ENCODE measurements at places on chromosomes 1 and 21.

DNA sequence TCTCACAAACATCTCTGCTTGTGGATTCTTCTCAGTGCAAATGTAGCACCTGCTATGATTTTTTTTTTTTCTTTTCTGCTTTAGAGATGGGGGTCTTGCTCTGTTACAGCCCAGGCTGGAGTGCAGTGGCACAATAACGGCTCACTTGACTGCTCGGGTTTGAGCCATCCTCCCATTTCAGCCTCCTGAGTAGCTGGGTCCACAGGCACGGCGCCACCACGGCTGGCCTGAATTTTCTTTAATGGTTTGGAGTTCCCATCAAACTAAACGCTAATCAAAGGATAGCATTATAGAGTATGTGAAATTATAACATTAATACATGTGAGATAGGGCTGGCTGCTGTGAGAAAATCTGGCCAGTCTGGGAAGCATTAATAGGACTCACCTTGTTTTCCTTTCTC lies 7.2 kb upstream of the PTGER3 start:
- no peak for DNase-seq

DNA sequence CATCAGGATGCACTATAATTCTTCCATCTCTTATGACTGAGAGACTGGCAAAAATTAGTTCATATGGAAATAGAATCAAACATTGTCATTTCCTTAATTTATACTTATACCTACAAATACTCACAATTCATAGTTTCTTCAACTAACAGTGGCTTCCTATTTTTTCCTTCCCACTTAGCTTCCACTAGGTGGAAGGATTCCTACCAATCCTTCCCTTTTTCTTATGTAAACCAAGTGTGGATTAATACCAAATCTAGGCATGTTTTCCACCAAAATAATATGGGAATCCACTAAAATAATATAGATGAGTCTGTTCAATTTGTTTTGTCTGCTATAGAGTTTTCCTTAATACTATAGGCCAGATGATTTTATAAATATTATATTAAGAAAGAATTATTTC lies 1537.1 kb downstream of the PLA2G4A start:
- no peak for DNase-seq

DNA sequence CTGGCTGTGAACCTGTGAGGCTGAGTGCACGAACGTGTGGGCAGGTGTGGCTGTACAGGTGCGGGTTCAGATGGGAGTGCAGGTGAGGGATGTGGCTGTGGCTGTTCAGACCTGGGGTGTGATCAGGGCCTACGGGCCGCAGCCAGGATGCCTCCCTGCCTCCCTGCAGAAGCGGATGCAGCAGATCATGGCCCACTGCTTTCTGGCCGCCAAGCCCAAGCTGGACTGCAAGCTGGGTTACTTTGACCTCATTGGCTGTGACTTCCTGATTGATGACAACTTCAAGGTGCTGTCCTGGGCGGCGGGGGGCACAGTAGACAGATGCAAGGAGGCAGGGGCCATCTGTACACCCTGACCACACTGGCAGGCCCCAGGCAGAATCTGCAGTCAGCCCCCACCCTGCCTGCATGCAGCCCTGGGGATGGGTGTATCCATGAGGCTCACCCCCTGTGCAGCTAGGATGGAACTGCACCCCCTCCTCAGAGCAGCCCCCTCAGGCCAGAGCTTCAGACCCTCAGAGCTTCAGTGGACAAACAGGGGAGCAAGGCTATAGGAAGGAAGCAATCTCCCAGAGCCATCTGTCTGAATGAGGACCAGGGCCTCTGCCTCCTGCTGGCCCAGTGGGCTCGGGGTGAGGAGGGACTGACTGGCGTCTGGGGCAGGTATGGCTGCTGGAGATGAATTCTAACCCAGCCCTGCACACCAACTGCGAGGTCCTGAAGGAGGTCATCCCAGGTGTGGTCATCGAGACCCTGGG lies 9.8 kb downstream of the TNFRSF18 start:
- DNase-seq, result no peak

GRCh38 chr1:219517031-219517430 lies 95.9 kb downstream of the ZC3H11B start:
- peak; percentile 76 for DNase-seq

GRCh38 chr1:110916274-110916668 lies 43.3 kb downstream of the CD53 start:
- DNase-seq, result no peak

GRCh38 chr1:163509114-163509513 lies 187.4 kb downstream of the NUF2 start:
- no peak for DNase-seq

DNA sequence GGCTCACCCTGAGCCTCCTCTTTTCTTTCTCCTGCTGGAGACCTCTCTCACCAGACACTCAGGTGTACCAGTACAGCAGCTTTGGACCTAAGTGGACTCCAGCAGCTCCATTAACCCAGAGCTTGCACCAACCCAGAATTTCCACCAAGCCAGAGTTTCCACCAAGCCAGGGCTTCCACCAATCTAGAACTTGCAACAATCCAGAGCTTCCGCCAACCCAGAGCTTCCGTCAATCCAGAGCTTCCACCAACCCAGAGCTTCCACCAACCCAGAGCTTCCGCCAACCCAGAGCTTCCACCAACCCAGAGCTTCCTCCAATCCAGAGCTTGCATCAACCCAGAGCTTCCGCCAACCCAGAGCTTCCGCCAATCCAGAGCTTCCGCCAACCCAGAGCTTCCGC lies 23.2 kb downstream of the CRYAA start:
- no peak for DNase-seq

Measured in bronchial epithelial cell (primary cell).